ENCODE measurements at places on chromosomes 7 and 10.

GRCh38 chr7:77367976-77368375, 48.2 kb downstream of the GSAP start:
- DNase-seq: no peak

- DNase-seq: peak; percentile 3
Measured at GRCh38 chr7:155001756-155002410, 1.0 kb downstream of the PAXIP1 start.

DNA sequence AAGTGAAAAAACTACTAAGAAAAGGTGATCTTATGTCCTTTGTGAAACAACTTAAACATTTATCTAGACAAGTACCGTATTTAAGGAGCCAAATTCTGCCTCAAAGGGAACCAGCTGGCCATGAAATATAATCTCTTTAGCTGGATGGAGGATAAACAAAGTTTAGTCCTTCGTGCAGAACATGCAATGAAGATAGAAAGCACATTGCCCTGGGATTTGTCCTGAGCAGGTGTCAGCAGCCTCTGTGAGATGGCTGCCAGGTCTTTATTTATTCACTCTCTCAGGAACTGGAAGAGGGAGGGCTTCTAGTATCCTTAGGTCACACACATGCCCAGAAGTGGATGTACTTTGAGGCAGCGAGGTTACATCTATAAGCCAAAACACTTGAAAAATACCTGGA, 57.4 kb upstream of the CASD1 start:
- no peak for DNase-seq

DNA sequence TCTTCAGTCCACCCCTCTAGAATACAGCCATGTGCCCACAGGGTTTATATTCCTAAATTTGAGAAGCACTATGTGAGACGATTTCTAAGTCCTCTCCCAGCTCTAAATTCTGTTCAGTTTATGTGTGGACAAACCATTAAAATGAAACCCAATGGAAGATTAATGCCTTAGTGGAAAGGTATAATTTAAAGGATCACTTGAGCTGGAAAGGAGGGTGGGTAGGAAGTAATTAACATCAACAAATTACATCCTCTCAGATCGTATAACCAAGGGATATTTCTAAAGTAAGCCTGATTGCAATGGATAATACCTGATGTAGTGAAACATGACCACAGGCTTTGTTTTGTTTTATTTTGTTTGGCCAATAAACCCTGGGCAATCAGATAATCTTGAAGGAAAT, 511.0 kb upstream of the COBL start:
- no peak for DNase-seq

- DNase-seq: no peak
Measured at GRCh38 chr7:125568799-125569198, 639.2 kb upstream of the POT1 start.

GRCh38 chr10:47079204-47079580, 168.0 kb downstream of the PTPN20 start:
- peak; percentile 39 for DNase-seq

DNA sequence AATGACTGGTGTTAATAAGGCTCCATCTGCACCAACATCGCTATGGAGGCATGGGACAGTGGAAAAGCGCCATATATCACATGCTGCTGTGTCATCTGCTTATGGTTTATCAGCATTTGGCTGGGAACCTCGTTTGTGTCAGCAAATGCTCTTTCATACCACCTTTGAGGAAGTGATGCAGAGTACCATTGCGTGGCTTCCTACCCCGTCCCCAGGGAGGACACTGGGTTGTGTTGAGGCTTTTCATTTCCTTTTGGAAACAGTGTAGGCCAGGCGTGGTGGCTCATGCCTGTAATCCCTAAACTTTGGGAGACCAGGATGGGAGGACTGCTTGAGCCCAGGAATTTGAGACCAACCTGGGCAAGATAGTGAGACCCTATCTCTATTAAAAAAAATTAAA, 6.8 kb downstream of the TACR2 start:
- DNase-seq: no peak

- peak; percentile 59 for DNase-seq
Measured at GRCh38 chr7:92614660-92615174, 24.5 kb upstream of the FAM133B start.

DNA sequence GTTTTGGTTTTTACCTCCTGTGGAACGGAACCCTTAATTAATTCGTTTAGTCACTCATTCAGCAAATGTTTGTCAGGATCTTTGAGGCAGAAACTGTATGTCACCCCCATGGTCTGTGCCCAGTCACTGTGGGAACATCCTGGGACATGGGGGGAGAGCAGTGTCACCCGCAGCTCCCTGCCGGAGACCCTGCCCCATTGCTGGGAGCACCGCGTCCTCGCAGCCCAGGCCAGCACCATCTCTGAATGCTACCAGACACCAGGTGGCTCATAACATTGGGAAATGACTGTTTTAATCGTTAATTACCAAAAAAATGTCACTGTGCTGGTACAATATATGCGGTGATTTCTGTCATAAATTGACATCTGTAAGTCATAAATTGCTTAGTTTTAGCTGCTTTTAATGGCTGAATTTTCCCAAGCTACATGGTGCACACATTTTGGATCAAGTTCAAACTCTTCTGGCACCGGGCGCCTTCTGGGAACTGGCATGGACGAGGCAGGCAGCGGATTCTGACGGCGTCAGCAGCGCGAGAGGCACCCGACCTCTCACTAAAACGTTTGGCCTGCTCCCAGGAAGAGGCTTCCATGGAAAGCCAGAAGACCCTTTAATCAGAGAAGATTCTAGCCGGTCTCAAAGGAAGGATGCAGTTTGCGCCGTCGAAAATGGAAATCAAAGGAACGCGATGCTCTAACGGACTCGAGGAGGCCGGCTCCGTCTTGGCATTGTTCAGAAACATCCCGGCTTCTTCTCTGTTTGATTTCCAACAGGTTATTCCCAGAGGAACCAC, 184.2 kb downstream of the ADARB2 start:
- DNase-seq: no peak

- no peak for DNase-seq
Measured at GRCh38 chr7:45691155-45691656, 117.0 kb downstream of the ADCY1 start.

GRCh38 chr10:115665549-115665948, 572.4 kb downstream of the ATRNL1 start:
- no peak for DNase-seq

GRCh38 chr7:80876894-80877414, 41.9 kb downstream of the SEMA3C start:
- peak; percentile 25 for DNase-seq

DNA sequence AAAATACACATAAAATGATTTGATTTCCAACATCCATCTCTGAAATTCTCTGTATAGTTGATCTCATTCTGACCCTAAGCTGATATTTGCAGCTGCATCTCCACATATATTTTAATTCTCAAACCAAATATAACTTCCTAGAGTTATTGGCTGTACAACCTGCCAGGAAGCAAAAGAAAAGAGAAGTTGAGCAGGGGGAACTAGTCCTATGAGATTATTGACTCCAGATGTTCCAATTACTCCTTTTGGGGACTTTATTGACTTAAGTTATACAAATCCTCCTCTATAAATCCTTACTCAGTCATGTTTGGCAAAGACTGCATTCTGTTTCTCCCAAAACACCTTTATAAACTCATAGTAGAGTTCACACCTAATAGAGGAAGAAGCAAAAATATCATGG, 599.4 kb upstream of the ANKRD30A start:
- no peak for DNase-seq

- DNase-seq: peak; percentile 52
Measured at GRCh38 chr7:44291733-44292419, 33.5 kb downstream of the CAMK2B start.

- DNase-seq: no peak
Measured at GRCh38 chr7:78862411-78862900, 591.0 kb downstream of the MAGI2 start.

DNA sequence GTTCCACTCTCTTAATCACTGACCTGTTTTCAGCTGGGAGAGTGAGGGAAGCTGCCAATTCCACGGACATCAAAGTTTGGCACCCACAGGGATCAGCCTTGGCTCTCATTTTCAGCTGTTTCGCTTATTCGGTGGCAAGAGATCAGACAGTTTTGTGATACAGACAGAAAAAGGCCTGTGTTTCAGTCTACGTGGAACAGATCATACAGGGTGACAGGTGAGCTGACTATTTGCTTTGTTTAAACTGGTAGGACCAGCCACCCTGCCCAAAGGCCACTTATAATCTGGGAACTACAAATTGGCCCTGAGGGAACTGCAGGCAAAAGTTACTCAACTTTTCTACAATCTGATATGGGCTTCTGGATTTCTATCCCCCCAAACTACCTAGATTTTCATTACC, 128.6 kb downstream of the ZNF467 start:
- no peak for DNase-seq

- no peak for DNase-seq
Measured at GRCh38 chr10:46096909-46097575, 51.0 kb upstream of the MSMB start.

GRCh38 chr7:128989961-128990360, 52.2 kb downstream of the IRF5 start:
- DNase-seq: no peak

DNA sequence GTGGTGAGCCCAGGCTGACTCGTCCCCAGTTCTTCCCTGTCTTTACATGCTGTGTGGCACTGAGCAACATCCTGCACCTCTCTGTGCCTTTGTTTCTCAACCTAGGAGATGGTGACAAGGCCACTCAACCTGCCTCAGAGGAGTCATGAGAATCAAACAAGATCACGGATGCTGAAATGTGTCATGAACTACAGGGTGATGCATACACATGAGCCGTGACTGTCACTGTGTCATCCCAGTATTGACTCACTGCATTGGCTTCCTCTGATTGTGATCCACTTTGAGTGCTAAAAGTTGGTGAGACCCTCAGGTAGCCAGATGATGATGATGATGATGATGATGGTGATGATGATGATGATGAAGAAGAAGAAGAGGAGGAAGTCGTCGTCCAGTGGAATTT, 11.5 kb downstream of the C10orf71 start:
- no peak for DNase-seq

GRCh38 chr7:129969881-129970446, 17.2 kb upstream of the UBE2H start:
- DNase-seq: peak; percentile 91

- DNase-seq: peak; percentile 65
Measured at GRCh38 chr7:107147464-107148393, 21.1 kb upstream of the HBP1 start.

DNA sequence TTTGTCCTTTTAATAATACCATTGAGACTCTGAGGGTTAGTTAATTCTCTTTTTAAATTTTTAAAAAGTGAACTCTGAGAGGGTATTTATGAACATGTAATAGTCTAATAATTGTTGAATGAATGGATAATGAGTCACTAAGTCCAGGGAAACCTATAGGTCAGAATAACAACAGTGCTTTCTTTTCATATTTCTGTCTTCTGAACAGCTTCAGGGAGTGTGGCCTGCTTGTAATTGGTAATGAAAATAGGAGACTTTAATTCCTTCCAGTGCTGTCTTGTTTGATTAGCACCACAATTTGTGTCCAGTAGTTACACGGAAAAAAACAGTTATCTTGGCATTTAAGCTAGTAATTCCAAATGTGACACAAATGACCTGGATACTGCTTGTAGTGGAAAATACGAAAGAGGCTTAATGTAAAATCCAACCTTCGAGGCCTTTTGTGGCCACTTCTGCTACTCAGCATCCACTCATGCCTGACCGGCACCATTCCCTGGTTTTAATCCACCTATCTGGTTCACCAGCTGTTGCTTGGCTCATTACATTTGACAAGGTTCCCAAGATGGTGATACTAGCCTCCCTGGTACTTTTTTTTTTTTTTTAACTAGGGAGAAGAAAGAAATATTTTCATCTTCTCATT, 149.3 kb upstream of the IMMP2L start:
- DNase-seq: no peak
